NCI-H345 (cell line): ENCODE measurements at places on chromosomes 7 and 10.

DNA sequence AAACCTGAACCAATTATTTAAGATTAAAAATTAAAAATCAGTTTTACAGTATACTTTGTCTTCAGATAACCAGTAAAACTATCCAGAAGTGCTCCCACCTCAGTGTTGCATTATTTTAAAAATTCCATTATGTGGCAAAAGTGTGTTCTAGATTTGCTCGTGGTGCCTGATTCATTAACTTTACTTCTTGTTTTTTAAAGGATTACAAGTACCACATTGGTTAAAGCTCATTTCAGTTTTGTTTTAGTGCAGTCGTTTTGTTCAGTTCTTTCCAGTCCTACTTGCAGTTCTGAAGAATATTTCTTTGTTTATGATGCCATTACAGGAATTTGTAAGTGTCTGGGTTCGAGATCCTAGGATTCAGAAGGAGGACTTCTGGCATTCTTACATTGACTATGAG is 69.0 kb downstream of the SNX10 start:
- no peak for DNase-seq

- DNase-seq, result no peak
These were observed 242.2 kb upstream of the PPP2R2D start for GRCh38 chr10:131658476-131659110.

DNA sequence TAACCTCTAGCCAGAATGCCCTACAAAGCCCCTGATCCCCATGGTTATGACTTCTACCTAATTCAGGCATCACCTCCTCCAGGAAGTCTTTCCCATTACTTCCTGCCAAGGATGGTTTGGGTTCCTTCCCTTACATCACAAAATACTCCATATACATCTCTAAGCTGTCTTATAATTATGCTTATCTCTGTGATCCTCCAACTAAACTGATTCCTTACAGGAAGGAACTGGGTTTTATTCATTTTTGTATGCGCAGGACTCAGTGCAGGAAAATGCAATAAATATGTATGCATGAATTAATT is 41.3 kb downstream of the PIP4K2A start:
- no peak for DNase-seq

DNA sequence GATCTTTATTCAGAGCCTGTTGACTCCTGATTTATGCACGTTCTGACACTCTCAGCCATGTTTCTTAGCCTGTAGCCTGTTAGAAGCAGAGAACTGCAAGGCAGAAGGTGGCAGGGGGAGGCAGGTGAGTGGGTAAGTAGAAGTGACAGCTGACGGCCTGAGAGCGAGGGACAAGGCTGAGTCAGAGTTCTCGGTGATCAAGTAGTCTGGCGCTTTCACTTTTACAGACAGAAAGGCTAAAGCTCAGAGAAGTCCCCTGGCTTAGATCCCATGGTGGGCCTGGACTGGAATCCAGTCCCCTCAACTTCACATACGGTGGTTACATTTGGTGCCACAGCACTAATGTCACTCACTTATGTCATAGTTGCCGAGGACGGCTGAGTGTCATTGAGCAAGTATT is 139.0 kb downstream of the TACC2 start:
- DNase-seq, result no peak

GRCh38 chr10:101856626-101857025 is 13.0 kb upstream of the KCNIP2 start:
- DNase-seq, result no peak

DNA sequence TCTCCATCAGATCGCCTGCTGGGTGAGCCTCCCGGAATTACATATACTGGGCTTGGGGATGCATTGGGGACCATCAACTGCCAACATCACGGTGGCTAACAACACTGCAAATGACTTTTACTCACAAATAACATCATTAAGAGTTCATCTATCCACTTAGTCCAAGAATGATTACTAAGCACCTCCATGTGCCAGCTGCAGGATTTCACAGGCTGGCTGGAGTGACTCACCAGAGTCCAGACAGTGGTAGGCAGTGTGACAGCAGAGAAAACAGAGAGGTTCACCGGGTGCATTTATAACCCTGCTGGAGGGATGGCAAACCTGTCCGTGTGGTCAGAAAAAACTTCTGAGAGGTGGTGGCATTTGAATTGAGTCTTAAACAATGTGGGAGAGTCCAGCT is 3.2 kb upstream of the IGFBP3 start:
- no peak for DNase-seq

GRCh38 chr10:104614245-104614831 is 26.8 kb upstream of the SORCS3 start:
- no peak for DNase-seq

GRCh38 chr7:108771853-108772252 is 202.2 kb downstream of the DNAJB9 start:
- no peak for DNase-seq

DNA sequence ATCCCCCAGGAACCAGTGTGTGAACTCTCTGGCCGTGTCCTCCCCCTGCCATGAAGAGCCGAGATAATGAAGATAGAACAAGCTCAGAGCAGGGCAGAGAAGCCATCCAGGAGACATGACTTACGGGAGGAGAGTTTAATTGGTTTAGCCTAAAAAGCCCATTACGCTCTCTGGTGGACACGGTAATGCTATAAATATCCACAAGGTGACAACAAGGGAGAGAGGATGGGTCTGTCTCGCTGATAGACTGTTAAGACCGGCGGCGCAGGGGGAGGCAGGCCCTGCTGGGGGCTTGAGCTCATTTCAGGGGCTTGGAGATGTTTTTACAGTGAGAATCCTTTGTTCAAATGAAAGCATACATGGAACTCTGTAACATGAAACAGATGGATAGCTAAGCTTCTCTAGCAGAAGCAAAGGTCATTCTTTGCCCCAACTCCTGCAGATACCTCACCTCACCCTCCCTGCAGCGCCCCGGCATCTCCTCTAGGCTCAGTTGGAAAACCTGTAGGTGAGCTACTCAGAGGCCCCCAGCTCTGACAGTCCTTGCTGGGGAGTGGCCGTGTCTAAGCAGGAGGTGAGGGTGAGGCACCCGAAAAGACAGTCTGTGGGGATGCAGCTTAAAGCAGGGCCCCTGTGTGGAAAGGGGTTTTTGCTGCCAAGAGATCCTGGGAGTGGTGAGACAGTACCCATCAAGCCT is 40.8 kb upstream of the LOXL4 start:
- DNase-seq, result no peak

- DNase-seq, result no peak
These were observed 77.1 kb downstream of the ABCC2 start for GRCh38 chr10:99859585-99859984.

DNA sequence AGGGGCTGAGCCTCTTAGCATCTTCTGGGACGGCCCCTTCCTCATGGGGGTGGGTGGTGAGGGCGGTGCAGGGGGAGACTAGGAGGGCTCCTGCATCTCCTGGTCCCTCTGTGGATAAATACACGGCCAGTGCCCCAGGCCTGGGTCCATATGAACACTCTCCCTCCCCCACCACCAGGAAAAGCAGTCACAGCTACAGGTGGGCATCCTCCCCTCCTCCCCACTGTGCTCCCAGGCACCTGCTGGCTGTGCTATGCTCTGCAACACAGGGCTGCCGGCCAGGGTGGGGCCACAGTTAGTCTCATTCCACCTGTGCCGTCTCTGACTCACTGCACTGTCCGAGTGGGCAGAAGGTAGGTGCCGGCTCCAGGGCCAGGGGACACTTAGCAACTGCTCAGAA is 87.3 kb upstream of the INSIG1 start:
- DNase-seq, result peak; percentile 9

DNA sequence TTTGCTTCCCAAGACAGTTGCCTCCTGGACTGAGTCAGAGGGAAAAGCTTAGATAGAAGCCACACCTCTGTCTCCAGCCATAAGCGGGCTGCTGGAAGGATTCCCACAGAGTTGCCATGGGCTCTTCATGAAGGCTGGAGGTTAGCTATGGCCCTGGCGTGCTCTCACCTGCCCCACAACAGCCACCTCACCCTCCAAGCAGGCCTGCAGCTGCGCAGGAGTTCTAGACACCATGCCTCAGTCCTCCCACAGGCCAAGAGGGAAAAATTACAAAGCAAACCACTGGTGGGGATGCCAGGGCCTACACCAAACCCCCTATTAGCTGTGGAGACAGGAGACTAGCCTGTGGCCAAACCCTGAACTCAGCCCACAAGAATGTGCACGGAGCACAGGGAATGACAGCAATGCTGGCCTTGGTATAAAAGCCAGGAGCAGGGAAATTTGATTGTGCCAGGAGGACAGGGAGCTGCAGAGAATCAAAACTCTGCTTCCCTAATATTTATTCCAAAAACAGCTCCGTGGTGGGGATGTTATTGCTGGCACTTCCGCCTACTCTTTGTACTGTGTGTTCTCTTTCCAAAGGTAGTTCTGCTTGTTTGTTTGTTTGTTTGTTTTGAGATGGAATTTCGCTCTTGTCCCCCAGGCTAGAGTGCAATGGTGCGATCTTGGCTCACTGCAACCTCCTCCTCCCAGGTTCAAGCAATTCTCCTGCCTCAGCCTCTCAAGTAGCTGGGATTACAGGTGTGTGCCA is 60.3 kb upstream of the STK17A start:
- DNase-seq, result no peak
